ENCODE measurements at places on chromosomes 3 and 15.

- no peak for DNase-seq
Observed at GRCh38 chr3:186969607-186970006, 39.3 kb downstream of the ST6GAL1 start.

DNA sequence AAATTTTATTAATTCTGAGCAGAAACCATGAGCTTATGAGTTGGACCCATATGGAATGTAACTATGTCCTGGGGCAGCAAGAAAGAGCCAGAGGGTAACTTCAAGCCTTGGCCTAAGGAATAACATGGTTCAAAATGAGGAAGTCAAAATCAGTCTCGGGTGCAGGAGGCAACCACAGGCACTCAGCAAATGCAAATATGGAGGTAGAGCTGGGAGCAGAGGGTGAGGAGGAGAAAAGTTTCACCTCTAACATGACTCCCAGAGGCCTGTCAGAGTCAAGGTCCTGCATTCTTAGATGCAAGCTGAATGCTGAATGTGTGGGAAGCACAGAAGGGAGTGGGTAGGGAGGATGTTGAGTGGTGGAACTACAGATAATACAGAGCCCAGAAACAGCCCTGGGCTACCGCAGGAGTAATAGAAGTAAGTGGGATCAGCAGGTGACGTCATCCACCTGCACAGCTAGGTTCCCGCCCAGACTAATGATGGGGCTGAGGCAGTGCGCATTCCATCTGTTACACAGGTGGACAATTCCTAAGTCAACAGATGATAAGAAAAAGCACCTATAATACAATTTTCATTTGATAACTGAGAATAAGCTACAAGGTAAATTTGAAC lies 279.8 kb upstream of the ARRDC4 start:
- no peak for DNase-seq

- DNase-seq, result no peak
Observed at GRCh38 chr3:20739814-20740213, 553.8 kb upstream of the SGO1 start.

DNA sequence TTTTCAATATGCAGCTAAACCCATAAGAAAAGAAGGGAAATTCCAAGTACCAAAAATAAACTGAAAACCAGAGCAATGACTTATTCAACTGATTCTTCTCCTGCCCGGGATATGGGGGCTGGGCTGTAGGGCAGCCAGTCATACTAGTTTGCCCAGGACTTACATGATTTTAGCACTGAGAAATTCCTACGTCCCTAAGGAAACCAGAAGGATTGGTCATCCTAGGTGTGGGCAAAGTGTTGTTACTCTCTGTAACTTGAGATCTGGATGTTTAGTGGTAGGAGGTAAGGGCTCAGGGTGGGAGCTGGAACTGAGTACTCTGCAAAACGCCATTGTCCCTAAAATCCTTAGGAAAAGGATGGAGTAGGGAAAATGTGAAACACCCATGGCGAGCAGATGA lies 1.2 kb upstream of the DAZL start:
- no peak for DNase-seq

DNA sequence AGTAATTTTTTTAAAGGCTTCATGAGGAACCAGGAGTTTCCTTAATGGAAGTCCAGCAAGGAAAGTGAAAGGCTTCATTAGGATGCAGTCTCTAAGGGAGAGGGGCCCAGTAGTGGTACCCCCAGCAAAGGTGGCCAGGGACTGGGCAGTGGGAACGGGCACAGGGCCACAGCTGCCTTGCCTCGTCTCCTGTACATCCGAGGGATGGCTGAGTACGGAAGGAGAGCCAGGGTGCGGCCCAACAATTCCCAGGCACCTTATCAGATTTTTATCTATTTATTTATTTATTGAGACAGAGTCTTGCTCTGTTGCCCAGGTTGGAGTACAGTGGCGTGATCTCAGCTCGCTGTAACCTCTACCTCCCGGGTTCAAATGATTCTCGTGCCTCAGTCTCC lies 14.5 kb downstream of the SEMA3G start:
- DNase-seq, result no peak

Measured in hepatic stellate cell (primary cell).